NCI-H510A (cell line): ENCODE measurements at places on chromosomes 6 and 20.

- no peak for DNase-seq
These were observed 28.2 kb upstream of the TAF8 start for GRCh38 chr6:42021847-42022754.

GRCh38 chr6:2412731-2413130, 167.3 kb upstream of the GMDS start:
- DNase-seq, result no peak

DNA sequence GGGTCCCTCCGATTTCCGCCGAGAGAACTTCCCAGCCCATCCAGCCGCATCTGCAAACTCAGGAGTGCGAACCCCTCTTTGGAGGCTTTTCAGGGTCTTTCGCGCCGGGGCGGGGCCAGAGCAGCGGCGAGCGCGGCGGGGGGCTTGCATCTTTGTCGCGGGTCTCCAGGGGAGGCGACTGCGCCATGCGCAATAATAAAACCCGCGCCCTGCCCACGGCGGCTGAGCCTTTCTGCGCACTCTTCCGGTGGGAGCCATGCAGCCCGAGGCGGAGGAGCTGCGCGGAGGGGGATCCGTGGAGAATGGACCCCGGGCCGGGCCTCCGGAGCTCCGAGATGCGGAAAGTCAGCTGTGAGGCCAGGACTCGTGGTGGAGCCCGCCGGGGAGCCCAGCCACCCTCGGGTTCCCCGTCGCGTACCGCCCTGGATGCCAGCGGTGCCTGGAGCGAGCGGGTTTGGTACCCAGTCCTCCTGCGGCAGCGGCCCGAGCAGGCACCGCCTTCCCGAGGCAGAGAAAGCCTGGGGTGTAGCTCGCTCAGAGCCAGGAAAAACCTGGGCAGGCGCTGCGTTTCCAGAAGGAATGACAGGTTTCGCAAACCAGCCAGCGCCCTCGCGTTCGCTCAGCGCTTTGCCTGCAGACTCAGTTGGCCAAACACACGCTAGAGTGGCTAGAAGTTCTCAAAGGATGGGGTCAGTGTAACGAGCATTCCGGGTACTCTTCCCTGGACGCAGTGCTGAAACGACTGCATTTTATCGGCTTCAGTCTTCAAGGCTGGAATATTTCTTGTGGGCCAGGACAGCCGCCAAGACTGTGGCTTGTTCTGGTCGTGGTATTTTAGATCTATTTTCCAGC, 1.2 kb downstream of the AKAP12 start:
- no peak for DNase-seq

DNA sequence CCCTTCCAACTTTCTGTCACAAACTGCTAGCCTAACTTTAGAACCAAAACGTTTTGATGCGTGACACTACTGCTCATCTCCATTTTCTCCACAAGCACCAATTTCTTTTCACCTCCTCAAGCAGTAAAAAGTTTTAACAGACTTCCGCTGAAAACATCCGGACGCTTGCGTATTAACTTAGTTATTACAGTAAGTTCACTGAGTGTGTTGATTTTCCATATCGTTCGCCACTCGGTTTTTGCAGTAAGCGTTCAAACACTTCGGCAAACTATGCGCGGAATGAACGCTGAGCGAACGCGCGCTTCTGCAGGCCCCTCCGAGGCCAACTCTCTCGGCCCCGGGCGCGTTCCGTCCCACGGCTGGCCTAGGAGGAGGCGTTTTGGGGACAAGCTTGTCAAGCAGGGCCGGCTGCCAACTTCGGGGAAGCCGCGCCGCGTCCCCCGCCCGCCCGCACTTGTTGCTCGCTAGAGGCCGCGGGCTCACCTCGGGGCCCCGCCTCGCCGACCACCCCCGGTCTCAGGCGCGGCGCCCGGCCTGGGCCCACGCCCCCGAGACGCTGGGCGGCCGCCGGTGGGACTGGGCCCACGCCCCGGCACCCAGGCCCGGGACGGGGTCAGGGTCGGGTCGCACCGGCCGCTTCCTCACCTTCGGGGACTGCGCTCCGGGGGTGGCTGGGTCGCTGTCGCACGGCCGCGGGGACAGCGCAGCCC, 945 bp downstream of the PHF10 start:
- no peak for DNase-seq

GRCh38 chr6:82555801-82556200, 192.2 kb downstream of the TPBG start:
- DNase-seq, result no peak

DNA sequence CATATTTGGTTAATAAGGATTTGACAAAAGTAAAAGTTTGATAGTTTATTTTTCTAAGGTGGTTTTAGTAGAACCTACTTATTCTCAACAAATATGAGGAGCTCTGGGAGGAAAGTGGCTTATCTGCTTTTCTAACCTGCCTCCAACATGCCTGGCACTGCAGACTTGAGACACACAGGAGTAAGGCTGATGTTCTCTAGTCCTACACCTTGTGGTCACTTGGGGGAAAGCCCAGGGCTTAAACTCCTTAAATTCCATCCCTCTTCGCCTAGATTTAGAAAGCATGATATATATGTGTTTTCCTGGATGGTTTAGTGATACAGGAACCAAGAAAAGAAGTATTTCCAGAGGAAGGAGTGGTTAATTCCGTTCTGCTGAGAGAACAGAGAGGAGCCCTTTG, 39.9 kb upstream of the SAMD5 start:
- DNase-seq, result no peak

DNA sequence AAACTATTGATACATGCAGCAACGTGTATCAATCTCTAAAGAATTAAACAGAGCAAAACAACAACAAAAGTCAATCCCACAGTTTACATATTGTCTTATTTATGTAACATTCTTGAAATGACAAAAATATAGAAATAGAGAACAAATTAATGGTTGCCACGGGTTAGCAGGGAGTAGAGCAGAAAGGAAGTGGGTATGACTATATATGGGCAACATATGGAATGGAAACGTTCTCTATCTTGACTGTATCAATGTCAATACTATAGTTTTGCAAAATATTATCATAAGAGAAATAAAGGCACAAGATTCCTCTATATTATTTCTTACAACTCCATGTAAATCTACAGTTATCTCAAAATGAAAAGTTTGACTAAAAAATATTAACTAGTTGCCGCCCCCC, 12.8 kb downstream of the AK9 start:
- DNase-seq, result no peak

DNA sequence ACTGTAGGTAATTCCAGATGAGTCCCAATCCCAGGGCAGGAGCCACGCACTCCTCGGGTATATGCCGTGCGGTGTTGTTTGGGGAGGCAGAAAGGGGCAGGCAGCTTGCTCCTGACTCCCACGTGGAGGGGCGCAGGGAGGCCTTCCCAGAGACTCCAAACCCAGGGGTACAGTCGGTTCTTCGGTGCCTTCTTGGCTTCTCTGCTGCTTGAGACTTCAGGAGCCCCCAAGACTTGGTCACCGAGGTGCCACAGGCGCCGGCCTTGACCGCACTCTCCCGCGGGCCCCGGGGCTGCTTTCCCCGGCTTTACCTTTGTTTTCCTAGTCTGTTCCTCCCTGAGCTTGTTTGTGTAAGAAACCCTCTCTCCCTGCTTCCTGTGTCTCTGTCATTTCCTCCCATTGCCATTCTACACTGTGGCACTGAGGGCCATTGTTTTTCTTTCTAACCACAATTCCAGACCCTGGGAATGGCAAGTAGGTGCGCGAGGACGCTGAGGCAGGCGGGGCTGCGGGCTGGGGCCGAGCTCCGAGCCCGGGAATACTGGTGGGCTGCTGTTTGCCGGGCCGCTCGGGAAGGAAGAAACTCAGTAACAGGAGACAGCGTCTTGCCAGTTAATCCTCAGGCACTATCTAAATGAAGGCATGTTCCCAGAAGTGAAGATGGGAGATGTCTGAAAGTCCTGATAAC, 215.6 kb upstream of the HEY2 start:
- no peak for DNase-seq

GRCh38 chr6:34334796-34335416, 57.6 kb downstream of the NUDT3 start:
- no peak for DNase-seq

- no peak for DNase-seq
These were observed 275.2 kb upstream of the CNR1 start for GRCh38 chr6:88441346-88441745.

DNA sequence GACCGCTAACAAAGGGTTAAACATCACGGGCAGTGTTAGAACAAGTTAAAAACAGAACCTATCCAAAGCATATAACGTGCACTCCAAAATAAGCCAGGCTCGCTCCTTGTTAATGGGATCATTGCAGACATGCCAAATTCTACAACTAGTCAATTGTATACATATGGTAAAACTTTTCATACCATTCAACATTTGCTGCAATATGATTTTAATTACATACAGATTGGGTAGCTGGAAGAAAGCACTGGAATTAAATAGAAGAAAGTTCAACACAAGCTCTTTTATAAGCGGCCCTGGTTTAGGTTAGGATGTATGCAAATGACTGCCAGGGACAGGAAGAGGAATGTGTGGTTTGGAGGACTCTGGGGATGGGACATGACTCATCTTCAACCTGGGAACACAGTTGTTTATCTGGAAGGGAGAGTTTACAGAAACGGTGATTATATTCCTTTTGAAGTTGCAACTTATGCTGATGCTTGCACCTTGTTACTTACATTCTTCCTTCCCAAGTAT, 62.5 kb upstream of the TIAM2 start:
- no peak for DNase-seq

- no peak for DNase-seq
These were observed 230.1 kb upstream of the SUPT3H start for GRCh38 chr6:45607798-45608197.
